ENCODE measurements at places on chromosomes 7 and 10.
A peak's percentile ranks its signal among the peaks of the same experiment; 100 is the strongest.

DNA sequence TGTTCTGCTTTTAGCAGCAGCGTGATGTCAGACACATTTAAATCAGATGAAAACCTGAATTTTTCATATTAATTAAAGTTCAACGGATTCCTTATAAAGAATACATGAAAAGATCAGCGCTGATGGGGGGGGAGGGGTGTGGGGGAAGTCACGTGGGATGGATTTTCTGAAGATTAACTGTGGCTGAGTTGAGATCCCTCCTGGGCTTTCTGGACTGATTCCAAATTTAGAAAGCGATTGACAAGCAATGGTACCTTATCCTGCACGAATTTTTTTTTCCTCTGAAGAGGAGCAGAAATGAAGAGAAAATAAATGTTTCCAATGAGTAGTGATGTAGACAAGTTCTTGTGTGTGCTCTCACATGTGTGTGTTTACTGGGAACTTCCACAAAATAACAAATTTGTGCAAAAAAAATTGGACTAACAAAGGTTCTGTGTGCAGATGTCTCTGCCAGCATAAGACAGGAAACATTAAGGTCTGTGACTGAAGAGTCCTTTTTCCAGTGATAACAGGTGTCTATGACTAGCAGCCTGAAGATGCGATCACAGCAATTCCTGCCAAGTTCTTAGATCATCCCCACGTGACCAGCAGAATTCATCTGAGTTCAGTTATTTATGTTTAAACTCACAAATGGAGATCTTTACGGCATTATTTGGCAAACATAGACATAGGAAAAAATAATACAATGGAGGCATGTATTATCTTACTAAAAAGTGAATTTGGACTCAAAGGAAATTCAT, 585.2 kb upstream of the CELF2 start:
- no peak for DNase-seq

DNA sequence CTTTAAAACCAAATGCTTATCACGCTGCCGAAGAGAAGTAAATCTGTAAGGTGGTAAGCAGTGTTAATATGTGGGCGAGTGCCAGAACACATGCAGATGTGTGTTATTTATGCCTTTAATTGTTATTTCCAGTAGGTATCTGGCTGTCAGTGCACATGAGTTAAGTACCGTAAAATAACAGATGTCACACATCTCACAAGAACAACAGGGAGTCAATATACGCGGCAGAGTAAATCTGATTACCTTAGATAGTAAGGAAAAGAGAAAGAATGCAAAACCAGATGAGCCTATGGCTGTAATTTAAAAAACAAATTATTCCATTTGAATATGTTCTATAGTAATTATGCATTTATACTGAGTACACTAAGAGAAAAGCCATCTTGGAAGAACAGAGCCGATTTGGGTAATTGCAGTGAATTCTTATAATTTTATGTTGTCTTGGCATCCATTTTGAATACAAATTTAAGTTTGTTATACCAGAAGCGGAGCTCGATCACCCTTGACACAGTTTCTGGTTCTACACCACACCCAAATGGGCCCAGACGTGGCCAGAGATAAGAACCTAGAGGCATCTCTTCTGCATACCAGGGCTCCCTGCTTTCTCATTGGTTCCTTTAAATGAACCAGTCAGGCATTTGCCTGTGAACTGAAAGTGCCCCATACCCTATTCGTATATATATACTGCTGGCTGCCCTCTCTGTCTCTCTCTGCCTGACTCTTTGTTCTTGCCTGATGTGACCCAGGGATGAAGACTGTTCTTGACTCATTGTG, 34.8 kb downstream of the DNAJB9 start:
- no peak for DNase-seq

- no peak for DNase-seq
Observed at GRCh38 chr7:67593794-67594193, 597.2 kb downstream of the TYW1 start.

- peak; percentile 82 for DNase-seq
Observed at GRCh38 chr7:20200361-20200760, 16.8 kb downstream of the MACC1 start.

GRCh38 chr10:110706690-110707098, 62.6 kb downstream of the RBM20 start:
- peak; percentile 77 for DNase-seq
